Placental epithelial cell (primary cell): ENCODE measurements at places on chromosomes 6 and 20. TPM values are rescaled to one million over a fixed set of nuclear protein-coding genes. Genes with fewer than 3 reads are reported as not detected.

Gene SLC22A23
- 0.54 and 2.7 TPM in 2 replicates for total RNA-seq

Gene DEFB124
- total RNA-seq = not detected in 2 replicates

Gene GPX5
- total RNA-seq = not detected in 2 replicates

Gene IP6K3
- total RNA-seq = 2.4 and 6.3 TPM in 2 replicates

Gene HTR1E
- under 0.01 TPM in 1 of 2 replicates, not detected in the other for total RNA-seq
